ENCODE measurements at places on chromosomes 16 and 17. TPM values are rescaled to one million over a fixed set of nuclear protein-coding genes. Genes with fewer than 3 reads are reported as not detected.
A peak's percentile ranks its signal among the peaks of the same experiment; 100 is the strongest.

DNA sequence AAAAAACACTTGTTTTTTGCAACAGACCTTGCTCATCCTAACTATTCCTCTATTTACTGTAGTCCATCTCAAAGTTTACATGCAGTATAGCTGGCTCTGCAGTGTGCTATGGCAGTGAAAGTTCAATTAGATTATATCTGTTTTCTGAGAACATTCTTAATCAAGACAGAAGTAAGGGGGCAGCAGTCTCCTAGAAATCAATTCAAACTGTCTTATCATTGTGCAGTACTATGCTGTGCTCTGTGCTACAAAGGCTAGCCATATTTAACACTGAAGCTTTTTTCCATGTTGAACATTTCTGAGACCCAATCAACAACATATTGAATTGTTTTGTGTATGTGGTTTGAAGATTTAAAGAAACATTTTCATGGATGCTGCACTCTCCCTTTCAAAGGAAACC lies 11.4 kb downstream of the NETO2 start:
- no peaks in the 10 kb centered on the region for H3K4me1 ChIP-seq
- no peak for DNase-seq
- no peak overlapping the region for H3K27ac ChIP-seq
- peaks cover 1% of the 10 kb centered on the region for H3K27me3 ChIP-seq

GRCh38 chr16:75572864-75573542 lies 6.8 kb downstream of the GABARAPL2 start:
- H3K27me3 ChIP-seq = no peaks in the 10 kb centered on the region
- peaks cover 5% of the 10 kb centered on the region for H3K4me1 ChIP-seq
- DNase-seq = no peak
- peaks cover 7% of the 10 kb centered on the region for H3K36me3 ChIP-seq
- H3K4me3 ChIP-seq = no peak overlapping the region

DNA sequence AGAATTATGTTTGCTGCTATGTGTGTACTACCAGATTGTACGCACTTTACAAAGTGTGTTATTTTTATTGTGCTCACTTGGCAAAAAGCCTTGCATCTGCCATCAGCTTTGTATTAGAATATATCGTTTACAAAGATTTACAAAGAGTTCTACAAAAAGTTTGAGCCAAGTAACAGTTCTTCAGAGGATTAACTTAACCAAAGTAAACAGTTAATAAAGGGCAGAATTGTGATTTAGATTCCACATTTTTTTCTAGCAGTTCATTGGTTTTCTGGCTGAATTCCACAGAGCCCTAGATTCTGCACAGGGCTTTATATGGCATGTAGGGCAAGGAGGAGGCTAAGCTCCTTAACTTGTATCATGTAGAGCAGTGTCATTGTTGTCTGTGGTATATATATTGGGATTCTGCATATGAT lies 29.4 kb downstream of the UTP18 start:
- peaks cover 7% of the 10 kb centered on the region for H3K4me1 ChIP-seq
- no peaks in the 10 kb centered on the region for H3K27me3 ChIP-seq
- peaks cover 36% of the 10 kb centered on the region for H3K36me3 ChIP-seq
- H3K27ac ChIP-seq = no peak overlapping the region

GRCh38 chr17:1110541-1110861 lies 69.3 kb downstream of the ABR start:
- H3K36me3 ChIP-seq = peaks cover 7% of the 10 kb centered on the region
- peak overlapping the region; percentile 85 for H3K27ac ChIP-seq
- H3K27me3 ChIP-seq = no peaks in the 10 kb centered on the region
- H3K4me1 ChIP-seq = peaks cover 42% of the 10 kb centered on the region
- peak overlapping the region; percentile 87 for H3K4me3 ChIP-seq

DNA sequence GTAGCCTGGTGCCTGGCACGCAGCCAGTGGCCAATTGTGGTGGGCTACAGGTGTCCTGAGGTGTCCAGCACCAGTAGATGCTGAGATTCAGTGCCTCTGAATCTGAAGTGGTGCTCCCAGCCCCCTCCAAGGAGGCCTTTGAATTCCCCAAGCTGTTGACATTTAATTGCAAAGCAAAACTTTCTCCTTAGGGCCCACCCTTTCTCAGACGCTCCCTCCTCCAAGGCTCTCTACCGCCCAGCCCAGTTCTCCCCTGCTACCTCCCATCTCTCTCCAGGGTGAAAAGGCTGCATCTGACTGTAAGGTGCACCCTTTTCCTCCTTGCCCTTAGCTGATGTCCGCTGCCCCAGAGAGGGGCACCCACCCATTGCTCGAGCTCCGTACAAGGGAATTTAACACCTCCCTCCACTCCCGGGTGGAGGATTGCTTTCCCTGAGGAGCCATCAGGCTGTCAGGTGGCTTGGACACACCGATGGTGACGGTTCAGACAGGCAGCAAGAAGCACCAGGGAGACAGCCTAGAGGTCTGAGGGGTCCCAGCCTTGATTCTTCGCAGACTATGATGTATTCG lies 1.7 kb downstream of the BEAN1 start:
- H3K27me3 ChIP-seq = peaks cover 78% of the 10 kb centered on the region
- H3K36me3 ChIP-seq = no peaks in the 10 kb centered on the region
- H3K4me1 ChIP-seq = no peaks in the 10 kb centered on the region
- no peak for DNase-seq
- H3K4me3 ChIP-seq = no peak overlapping the region
- no peak overlapping the region for H3K27ac ChIP-seq

DNA sequence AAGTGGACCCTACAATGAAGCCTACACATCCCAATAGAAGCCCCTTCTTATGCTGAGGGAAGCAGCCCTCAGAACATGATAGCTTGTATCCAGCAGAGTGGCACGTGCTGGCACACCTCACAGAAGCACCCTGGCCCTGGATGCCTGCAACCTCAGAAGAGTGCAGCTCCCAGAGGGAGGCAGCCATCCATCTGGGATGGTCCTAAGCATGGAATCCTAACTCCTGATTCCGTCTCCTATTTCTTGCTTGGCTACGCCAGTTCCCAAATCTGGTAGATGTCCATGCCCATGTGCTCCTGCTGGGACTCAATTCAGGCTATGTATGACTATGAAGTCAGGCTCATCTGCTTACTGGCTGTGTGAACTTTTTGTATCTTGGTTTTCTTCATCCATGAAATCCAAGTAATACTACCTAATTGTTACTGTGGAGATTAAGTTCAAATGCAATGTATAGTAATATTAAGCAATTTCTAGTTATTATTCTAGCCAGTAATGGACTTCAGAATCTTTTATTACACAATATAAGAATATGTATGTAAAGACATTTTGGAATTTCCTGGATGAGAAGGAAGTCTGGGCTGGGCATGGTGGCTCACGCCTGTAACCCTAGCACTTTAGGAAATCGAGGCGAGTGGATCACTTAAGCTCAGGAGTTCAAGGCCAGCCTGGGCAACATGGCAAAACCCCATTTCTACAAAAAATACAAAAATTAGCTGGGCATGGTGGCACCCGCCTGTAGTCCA lies 32.4 kb downstream of the SIAH1 start:
- DNase-seq = no peak
- H3K27ac ChIP-seq = no peak overlapping the region
- no peaks in the 10 kb centered on the region for H3K27me3 ChIP-seq
- H3K4me3 ChIP-seq = no peak overlapping the region
- peaks cover 7% of the 10 kb centered on the region for H3K4me1 ChIP-seq

DNA sequence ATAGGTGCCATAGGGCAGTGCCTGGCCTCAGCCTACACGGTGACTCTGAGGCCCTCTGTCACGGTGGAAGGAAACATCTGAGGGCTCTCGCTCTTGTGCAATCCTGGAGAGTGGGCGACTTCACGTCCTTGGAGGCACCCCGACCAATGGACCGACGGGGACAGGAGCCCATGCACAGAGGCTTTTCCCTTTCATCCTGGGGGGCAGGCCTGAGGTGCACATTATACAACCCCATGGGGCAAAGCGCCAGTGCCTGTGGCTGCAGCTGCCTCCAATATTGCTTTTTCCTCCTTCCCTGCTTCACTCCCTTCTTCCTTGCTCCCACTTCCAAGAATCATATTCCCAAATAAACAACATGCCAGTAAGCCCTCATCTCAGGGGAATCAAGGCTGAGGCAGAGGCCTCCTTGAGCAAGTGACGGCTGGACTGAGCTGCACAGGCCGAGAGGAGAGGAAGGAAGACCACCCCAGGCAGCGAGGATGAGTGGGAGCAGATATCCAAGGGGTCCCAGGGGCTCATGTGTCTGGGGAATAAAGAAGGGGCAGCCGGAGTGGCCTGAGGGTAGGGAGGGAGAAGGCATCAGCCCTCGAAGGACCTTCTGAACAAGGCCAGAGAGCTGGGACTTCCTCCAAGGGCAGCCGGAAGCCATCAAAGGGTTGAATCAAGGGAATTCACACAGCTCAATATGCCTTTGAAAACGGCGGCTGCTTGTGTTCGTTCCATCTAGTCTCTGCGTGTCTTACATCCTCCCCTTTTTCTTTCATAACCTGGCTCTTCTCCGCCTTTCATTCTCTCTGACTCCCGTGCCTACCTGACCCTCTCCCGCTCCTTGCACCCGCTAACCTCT lies 42.6 kb upstream of the RPL38 start:
- DNase-seq = no peak
- no peaks in the 10 kb centered on the region for H3K36me3 ChIP-seq
- H3K4me1 ChIP-seq = no peaks in the 10 kb centered on the region
- H3K27me3 ChIP-seq = peaks cover 2% of the 10 kb centered on the region
- H3K27ac ChIP-seq = no peak overlapping the region

DNA sequence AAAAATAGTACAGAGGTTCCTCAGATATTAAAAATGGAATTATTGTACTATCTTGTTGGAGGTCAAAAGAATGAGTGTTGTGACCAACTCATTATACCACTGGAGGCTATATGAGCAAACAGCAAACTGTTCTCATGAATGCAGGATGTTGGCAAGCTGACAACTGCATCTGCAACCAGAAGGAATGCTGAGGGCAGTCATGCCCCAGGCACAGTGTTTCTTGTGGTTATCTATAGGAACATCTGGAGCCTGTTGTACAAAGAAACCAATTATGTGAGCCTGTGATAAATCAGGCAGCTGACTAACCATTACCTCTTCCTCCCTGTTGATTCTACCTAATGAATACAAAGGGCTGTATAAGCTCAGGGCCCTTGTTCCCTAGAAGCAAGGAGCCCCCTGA lies 2057.1 kb downstream of the TP53TG3F start:
- no peak overlapping the region for H3K4me3 ChIP-seq
- no peaks in the 10 kb centered on the region for H3K36me3 ChIP-seq
- H3K27ac ChIP-seq = no peak overlapping the region
- no peaks in the 10 kb centered on the region for H3K4me1 ChIP-seq
- DNase-seq = no peak

Gene CACNA1G
- total RNA-seq = not detected

Gene CD7
- 286 TPM for total RNA-seq

Gene LDAF1
- 10.7 TPM for total RNA-seq

Gene TGFB1I1
- 1.5 TPM for total RNA-seq

Gene ZFHX3
- total RNA-seq = 1.6 TPM

Gene C16orf86
- total RNA-seq = 5.8 TPM
